ENCODE measurements at places on chromosomes 7 and 10. TPM values are rescaled to one million over a fixed set of nuclear protein-coding genes. Genes with fewer than 3 reads are reported as not detected.

- H3K27me3 ChIP-seq, result no peaks in the 10 kb centered on the region
- no peak overlapping the region for H3K4me3 ChIP-seq
These were observed 167.0 kb downstream of the FANK1 start for GRCh38 chr10:126063353-126063791.

DNA sequence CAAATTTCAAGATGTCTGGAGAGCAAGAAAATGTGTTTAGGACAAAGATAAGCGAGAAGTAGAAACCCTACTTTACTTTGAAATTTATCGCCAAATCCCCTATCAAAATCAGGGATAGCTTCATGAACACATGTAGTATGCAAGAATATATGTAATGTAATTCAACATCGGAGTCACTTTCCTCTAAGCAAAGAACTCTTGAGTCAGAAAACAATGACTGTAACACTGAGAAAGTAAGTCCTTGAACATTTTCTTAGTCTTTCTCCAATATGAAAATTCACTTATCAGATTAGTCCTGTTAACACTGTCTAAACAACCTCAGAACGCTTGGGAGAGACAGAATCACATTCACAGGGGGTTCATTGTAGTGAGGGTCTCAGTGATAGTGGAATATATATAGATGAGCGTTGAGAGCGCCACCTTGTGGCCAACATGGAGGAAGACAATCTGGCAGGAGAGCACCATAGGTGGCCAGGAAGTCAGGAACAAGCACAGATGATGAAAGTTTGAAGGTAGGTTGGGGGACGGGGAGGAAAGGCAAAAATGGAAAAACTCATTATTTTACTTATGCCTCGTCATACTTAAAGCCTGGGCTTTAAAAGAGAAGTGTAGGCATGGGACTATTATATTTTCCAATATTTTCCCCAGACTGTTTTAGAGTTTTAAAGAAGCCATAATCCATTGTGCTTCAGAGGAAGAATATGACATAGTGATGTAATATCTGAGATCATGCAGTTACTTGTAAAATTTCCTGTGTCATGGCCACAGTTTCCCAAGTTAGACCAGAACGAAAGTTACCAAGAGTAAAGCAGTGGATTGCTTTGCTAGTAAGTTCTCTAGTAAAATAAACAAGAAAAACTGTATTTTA is 115.5 kb upstream of the GNAI1 start:
- H3K27me3 ChIP-seq, result no peaks in the 10 kb centered on the region
- H3K4me3 ChIP-seq, result no peak overlapping the region
- H3K36me3 ChIP-seq, result no peaks in the 10 kb centered on the region

DNA sequence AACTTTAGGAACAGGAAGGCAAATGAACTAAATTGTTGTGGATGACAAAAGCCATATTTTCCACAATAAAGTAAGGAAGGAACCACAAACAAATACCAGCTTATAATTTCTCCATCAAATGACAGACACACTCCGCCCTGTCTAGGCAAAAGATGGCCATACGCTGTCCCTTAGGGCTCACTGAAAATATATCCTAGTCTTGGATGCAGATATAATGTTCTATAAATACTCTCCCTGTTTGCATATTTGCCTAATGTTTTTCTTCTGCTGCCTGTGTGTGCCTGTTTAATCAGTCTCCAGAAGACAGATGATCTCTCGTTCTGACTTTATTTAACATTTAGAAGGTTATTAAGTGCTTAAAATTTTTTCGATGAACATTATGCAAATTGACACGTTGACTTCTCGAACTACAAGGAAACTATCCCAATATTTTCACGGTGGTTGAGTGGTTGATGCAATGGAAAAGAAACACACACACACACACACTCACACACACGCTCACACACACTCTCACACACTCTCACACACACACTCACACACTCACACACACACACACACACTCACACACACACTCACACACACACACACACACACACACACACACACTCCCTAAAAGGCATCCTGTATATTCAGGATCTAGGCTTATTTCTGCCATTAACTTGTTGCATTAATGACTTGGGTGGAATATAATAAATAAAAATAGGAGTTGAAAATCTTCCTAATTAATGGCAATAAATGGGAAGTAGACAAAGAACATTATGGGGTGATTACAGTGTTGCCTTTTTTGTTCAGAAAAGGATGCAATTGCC is 297.1 kb downstream of the PRPF18 start:
- no peak for DNase-seq
- no peaks in the 10 kb centered on the region for H3K27me3 ChIP-seq
- peaks cover 3% of the 10 kb centered on the region for H3K36me3 ChIP-seq
- H3K4me1 ChIP-seq, result peaks cover 35% of the 10 kb centered on the region
- H3K27ac ChIP-seq, result peak overlapping the region; percentile 97

GRCh38 chr10:354901-355617 is 219.8 kb downstream of the ZMYND11 start:
- H3K4me1 ChIP-seq, result no peaks in the 10 kb centered on the region
- DNase-seq, result no peak
- H3K4me3 ChIP-seq, result no peak overlapping the region
- H3K36me3 ChIP-seq, result peaks cover 6% of the 10 kb centered on the region
- H3K27me3 ChIP-seq, result no peaks in the 10 kb centered on the region

- no peak overlapping the region for H3K27ac ChIP-seq
- no peaks in the 10 kb centered on the region for H3K36me3 ChIP-seq
- H3K27me3 ChIP-seq, result no peaks in the 10 kb centered on the region
- no peak for DNase-seq
- peaks cover 5% of the 10 kb centered on the region for H3K4me1 ChIP-seq
These were observed 55.0 kb downstream of the KIAA1549 start for GRCh38 chr7:138926241-138926612.

DNA sequence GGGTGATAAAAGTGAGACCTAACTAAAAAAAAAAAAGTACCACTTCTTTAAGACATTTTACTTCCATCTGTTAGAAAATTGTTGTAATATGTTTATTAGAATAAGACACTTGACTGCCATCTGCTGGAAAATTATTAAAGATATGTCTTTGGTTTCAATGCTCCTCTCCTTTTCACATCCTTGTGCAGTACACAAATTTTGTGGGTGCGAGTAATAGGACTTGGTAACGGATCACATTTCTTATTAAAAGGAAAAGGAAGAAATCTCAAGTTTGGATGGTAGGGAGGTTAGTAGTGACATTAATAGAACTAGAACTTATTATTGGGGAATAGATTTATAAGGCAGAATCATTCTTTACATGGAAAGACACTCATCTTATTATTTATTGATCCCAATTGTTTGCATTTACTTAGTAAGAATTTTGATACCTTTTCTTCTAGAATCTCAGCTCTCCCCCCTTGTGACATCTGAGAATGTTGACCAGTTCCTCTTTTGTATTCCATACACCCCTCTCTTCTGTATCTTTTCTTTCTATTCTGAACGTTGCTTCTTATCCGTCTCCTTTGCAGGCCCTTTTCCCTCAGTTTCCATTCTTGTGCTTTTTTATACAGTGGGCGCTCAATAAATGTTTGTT is 43.0 kb upstream of the RPA3 start:
- no peak overlapping the region for H3K27ac ChIP-seq
- H3K27me3 ChIP-seq, result no peaks in the 10 kb centered on the region
- H3K36me3 ChIP-seq, result no peaks in the 10 kb centered on the region
- peak; percentile 48 for DNase-seq

GRCh38 chr7:107345898-107346297 is 124.0 kb upstream of the GPR22 start:
- H3K27ac ChIP-seq, result no peak overlapping the region
- H3K36me3 ChIP-seq, result no peaks in the 10 kb centered on the region
- H3K27me3 ChIP-seq, result no peaks in the 10 kb centered on the region
- no peak for DNase-seq

GRID1 gene
- total RNA-seq, result 0.48 TPM

EN2 gene
- not detected for total RNA-seq

OR2A7 gene
- 0.64 TPM for total RNA-seq

PRDX3 gene
- 127 TPM for total RNA-seq

Measured in astrocyte (in vitro differentiated cells and primary cell).